Ammon's horn (tissue), 1 donor: ENCODE measurements at places on chromosomes 12 and 14.

- DNase-seq, result no peak
These were observed 13.8 kb downstream of the CD9 start for GRCh38 chr12:6213969-6214368.

- DNase-seq, result peak; percentile 42
These were observed 84.9 kb upstream of the PWP1 start for GRCh38 chr12:107600581-107601144.

- no peak for DNase-seq
These were observed 10.4 kb downstream of the LUM start for GRCh38 chr12:91100906-91101305.

GRCh38 chr12:49533331-49533730, 5.5 kb upstream of the KCNH3 start:
- DNase-seq, result no peak

DNA sequence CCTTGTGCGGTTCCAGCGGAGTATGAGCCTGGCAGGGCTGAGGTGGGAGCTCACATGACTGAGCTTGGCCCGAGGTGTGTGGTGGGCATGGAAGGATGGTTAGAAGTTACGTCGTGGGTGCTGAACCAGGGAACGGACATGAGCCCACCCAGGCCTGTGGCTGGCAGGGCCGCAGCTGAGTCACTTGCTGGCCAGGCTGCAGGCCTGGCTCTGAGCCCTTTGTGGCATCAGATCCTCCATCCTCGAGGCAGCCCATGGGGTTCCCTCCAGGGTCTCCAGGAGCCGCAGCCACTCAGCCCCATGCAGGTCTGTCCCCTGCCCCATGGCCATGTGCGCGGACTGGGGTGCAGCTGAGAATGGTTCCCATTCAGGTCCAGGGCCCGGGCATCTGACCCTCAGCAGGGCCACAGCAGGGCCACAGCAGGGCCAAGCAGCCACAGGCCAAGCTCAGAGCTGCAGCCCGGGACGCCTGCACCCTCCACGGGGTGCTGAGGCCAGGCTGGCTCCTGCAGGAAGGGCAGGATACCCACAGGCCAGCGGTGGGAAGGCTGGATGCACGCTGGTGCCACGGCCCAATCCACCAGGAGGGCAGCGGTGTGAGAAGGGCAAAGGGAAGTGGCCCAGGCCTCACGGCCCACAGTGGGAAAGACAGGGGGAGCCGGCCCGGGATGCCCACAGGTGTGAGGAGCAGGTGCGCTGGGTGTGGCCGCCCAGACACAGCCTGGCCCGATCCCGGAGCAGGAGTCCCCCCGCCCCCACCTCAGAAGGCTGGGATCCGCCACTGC, 26.3 kb upstream of the ULK1 start:
- no peak for DNase-seq

GRCh38 chr12:26845057-26845666, 12.2 kb upstream of the ITPR2 start:
- DNase-seq, result peak; percentile 40

GRCh38 chr12:79227646-79228045, 363.1 kb downstream of the SYT1 start:
- no peak for DNase-seq

DNA sequence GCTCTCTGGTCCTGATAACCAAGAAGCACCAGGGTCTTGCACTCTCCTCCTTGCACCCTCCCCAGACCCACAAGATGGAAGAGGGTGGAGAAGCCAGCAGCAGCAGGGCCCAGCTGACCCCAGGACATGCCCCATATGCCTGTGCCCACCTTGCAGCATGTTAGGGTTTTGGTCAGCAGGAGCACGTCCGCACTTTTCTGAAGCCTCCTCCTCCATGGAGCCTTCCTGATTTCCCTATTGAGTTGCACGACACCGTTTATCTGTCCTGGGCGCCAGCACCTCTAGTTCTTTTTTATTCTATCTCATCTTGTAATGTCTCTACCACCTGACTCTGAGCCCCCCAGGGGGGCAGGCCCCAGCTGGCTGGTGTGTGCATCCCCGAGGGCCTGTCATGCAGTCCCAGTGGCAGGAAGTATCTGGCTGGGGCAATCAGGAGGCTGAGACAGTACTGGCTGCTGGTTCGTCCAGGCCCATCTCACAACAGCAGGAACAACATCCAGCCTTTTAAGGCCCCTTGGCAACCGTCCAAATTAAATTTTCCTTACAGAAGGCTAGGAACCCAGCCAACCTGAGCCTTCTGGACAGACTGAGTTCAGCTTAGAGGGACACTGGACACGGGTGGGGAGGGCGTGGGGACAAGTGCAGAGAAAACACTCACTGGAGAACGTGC, 39.6 kb downstream of the CCDC85C start:
- DNase-seq, result peak; percentile 67

DNA sequence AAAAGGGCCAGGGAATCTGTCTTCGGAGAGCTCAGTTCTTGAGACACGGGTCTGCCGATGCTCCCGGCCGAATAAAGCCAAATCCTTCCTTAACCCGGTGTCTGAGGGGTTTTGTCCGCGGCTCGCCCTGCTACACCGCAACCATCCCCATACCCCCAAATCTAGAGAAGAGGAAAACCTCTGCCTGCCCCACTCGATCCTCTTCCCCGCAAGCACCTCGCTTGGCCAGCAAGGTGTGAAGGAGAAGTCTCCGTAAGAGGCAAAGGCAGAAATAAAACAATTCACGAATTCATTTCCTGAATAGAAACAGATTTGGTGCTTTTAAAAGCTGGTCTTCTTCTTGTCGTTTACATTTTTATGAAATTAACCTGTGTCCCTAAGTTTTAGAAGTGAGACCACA, 67.3 kb upstream of the GALNT9 start:
- DNase-seq, result no peak

- no peak for DNase-seq
These were observed 179.0 kb downstream of the LRFN5 start for GRCh38 chr14:41785696-41786095.

- DNase-seq, result peak; percentile 81
These were observed 274.7 kb downstream of the DAD1 start for GRCh38 chr14:22314183-22314820.

DNA sequence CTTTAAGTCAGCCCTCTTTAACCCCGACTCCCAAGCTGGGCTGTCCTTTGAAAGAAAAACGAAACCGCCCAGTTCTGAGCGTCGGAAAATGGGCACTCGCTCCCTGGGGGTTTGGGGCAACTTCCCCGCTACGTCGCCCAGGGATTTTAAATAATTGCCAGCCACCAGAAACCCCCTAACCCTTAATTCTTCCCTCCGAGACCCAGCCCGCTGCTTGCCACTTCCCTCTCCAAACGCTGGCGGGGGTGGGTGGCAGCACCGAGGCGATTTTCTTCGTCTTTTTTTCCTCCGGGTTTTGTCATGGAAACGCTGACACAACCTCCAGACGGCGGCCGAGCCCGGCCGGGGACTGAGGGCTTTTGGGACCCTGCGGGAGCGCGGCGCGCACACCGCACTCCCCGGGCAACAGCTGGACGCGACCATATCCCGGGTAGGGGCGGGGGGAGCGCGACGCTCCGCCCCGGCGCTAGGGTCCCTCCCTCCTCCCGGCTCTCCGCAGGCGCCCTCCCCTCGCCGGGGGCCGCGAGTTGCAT, at the start of gene CHST11:
Gene CHST11, plus strand, starts transcription at position 532 of the 533 bp plus-strand sequence.
- peak; percentile 86 for DNase-seq

DNA sequence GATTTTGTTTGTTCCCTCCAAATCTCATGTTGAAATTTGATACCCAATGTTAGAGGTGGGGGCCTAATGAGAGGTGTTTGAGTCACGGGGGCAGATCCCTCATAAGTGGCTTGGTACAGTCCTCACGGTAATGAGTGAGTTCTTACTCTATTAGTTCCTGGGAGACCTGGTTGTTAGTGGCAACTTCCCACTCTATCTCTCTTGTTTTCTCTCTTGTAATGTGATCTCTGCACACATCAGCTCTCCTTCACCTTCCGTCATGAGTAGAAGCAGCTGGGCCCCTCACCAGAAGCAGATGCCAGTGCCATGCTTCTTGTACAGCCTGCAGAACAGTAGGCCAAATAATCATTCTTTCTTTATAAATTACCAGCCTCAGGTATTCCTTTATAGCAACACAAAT, 29.6 kb upstream of the KCNK10 start:
- no peak for DNase-seq

- DNase-seq, result peak; percentile 88
These were observed at the start of gene MIPOL1 for GRCh38 chr14:37197421-37198272. TSS of gene MIPOL1 (plus strand) at chr14:37197937. CDS start at chr14:37247889, 49,952 bp downstream.

GRCh38 chr12:98355322-98355721, 160.1 kb upstream of the TMPO start:
- DNase-seq, result no peak

- DNase-seq, result no peak
These were observed 1.1 kb downstream of the SCAF11 start for GRCh38 chr12:45989287-45989686.

GRCh38 chr14:105473033-105473676, 1.5 kb upstream of the CRIP2 start:
- no peak for DNase-seq

GRCh38 chr14:88189417-88190191, 133.5 kb downstream of the KCNK10 start:
- peak; percentile 95 for DNase-seq

DNA sequence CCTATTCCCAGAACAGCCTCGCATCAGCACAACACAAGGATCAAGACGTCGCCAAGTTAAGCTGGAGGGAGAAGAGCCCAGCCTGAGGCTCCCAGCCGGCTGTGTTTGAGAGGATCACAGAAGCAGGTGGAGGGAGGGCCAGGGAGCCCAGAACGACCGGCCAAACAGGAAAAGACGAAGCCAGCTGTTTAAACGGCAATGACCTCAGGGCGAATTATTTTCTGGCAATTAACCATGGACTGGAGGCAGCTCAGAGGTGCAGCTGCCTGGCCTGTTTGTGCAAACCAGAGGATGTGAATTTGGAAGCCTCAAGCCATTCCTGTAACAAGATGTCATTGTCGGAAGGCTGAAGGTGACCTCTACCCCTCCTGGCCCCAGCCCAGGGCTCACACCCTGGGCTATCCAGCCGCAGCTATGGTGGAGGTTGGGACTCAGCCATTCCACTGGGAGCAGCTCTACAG, 175.8 kb upstream of the PRMT8 start:
- DNase-seq, result no peak

GRCh38 chr12:123050331-123050831, 69.9 kb downstream of the ARL6IP4 start:
- DNase-seq, result no peak

GRCh38 chr12:77745624-77746023, 85.1 kb upstream of the NAV3 start:
- no peak for DNase-seq

GRCh38 chr12:27845187-27845586, 65.2 kb upstream of the MANSC4 start:
- no peak for DNase-seq

DNA sequence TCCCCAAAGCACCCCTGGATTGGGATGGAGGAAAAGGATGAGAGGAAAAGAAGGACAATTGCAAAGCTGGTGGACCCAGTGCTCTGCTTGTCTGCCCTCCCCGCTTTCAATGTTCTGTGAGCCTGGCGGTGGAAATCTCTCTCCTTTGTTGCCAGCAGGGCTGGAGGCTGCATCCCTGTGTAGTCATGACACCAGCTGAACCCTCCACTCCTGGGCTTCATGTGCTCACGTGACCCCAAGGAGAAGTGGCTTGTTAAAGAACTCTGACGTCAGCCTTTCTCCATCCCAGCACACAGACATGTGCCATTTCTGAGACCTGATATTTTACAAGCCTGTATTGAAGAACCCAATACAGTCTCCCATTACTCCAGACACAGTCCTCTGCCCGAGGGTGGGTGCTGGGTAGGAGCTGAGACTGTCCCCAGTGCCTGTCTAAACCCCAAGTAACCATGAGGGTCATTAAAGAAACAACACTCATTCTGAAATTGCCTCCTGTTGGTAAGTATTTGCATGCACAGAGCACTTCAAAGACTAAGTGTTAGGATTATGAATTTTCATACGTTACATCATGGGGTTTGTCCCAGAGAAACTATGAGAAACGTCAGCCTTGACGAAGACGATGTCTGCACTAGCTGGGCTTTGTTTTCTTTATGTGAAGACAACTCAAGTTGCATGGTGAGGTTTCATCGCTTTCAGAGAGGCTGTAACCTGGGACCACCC, 21.7 kb downstream of the GALNT16 start:
- DNase-seq, result no peak

- DNase-seq, result no peak
These were observed 62.6 kb downstream of the SEL1L start for GRCh38 chr14:81471062-81471461.

- DNase-seq, result peak; percentile 14
These were observed 722.3 kb upstream of the FLRT2 start for GRCh38 chr14:84807673-84808072.

DNA sequence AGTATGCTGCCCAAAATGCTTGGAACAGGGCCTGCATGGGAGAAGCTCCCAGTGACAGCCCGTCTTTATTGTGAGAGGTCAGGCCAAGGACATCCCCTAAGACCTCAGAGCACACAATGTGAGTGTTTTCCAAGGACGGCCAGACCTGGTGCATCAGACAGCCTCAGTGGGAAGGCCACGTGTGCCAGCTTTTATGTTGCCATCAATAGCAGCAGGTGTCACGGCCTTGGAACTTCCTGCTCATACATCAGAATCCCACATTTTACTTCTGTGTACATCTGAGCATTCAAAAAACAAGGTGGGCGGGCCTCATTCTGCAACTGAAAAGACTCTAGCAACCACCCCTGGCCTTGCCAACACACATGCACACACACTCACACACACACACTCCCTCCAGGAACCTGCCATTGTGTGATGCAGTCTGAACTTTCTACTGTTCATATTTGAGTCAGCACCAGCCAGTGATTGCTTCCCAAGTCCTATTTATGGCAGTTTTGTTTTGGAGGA, 753.1 kb upstream of the TBX3 start:
- peak; percentile 33 for DNase-seq

DNA sequence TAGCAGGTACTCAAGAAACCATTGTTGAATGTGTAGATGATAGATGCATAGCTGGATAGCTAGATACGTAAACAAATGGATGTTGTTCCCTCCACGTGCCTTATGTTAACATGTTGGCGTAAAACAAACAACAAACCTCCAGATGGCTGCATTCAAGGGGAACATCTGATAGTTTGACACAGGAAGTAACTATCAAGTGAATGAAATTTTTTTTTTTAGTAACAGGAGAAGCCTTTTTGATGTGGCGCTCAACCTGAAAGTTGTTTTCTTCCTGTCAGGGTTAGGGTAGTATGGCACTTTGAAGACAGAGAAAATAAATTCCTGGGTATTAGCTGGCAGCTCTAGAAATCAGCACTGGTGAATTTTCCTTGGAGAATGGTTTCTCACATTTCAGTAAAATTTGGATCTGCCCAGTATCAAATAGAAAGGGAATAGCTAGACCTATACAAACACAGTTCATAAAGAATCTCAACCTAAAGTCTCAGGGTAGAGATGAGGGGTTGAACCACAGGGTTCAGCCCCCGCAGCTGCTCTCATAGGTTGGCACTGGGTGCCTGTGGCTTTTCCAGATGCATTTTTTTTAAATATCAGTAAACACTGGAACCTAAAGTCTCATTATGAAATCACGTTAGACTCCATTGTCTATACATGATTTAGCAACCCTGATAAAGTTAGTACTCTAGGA, 18.8 kb upstream of the RAP1B start:
- no peak for DNase-seq

- no peak for DNase-seq
These were observed 42.5 kb downstream of the LRP6 start for GRCh38 chr12:12224240-12224940.

GRCh38 chr12:108523365-108523764, 8.3 kb downstream of the FICD start:
- DNase-seq, result peak; percentile 68
